ENCODE measurements at places on chromosomes 7 and 10.
A peak's percentile ranks its signal among the peaks of the same experiment; 100 is the strongest.

- no peak for DNase-seq
Measured at GRCh38 chr7:103799298-103799697, 190.2 kb downstream of the RELN start.

GRCh38 chr7:105228555-105228954, 160.2 kb downstream of the SRPK2 start:
- DNase-seq = no peak

- DNase-seq = no peak
Measured at GRCh38 chr10:122646511-122647382, 52.9 kb downstream of the C10orf120 start.

GRCh38 chr10:98582363-98582762, 135.6 kb upstream of the HPS1 start:
- DNase-seq = no peak

GRCh38 chr10:54904833-54905232, 103.8 kb upstream of the PCDH15 start:
- no peak for DNase-seq

DNA sequence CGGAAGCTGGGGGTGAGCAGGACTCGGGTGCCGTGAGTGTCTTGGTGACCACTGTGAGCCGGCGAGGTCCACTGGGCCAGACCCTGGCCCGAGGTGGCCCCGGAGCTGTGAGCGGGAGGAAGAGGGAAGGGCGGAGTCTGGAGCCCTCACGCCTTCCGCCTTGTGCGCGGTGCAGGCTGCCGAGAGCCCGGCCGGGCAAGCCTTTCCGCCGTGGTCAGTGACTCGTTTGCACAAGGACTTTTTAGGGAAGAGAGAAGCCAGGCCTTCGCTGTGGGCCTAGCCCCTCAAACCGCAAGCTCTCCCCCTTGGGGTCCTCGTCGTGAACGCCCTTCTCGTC, 40.9 kb upstream of the ZNF32 start:
- DNase-seq = peak; percentile 39

GRCh38 chr7:129146237-129146979, 1.9 kb downstream of the TSPAN33 start:
- DNase-seq = no peak

- peak; percentile 73 for DNase-seq
Measured at GRCh38 chr7:3461923-3462322, 160.9 kb downstream of the SDK1 start.

DNA sequence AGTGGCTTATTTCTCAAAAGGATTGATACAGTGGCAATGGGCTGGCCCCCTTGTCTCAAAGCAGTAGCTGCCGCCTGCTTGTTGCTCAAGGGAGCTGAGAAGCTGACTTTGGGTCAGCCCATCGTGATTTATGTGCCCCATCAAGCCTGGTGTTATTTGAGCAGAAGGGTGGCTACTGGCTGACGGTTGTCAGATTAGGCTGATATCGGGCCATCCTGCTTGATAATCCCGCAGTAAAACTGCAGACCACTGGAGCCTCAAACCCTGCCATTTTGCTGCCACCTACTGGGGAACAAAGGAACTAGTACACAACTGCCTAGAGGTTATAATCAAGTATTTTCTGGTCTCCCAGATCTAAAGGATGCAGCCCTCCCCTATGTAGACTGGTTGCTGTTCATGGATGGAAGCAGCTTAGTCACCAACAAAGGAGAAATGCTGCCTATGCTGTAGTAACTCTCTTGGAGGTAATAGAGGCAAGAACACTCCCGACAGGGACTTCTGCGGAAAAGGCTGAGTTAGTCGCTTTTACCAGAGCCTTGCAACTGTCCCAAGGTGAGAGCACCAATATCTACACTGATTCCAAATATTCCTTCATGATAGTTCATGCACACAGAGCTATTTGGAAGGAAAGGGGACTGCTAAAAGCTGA, 65.9 kb upstream of the ZNF92 start:
- DNase-seq = peak; percentile 49

GRCh38 chr7:20796500-20796899, 9.8 kb upstream of the SP8 start:
- DNase-seq = no peak

DNA sequence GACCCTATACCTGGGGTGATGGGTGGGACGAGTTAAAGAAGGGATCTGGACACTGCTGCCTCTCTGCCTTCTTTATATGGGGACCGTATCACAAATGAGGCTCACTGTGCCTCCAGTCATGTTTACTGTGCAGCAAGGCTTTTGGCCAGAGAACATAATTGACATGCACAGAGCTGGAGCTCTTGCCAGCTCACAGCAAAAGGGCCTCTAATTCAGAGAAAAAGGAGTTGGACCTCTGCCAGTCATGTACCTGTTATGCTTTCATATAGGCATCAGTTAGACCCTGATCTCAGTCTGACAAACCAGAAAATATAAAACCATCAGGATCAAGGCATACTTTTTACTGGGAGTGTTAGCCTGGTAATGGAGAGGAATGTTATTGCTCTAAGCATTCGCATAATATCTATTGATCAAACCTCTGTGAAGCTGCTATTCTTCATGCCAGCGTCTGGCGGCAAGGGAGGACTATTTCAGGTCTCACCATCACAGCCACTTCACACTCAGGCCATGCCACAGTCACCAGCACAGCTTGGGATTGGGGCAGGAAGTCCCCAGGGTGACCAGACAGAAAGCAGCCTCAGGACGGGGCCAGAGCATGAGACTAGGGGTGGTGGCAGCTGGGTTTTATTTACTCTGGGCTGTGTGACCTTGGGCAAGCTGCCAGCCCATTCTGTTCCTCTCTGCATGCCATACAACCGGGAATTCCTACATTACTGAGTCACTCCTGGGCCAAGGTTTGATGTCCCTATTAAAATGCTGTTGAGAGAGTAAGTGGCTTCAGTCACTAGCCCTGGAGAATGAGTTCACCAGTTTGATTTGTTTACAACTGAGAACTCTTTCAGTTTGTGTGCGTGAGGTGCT, 90.1 kb downstream of the NPSR1 start:
- no peak for DNase-seq

- DNase-seq = no peak
Measured at GRCh38 chr7:149478754-149479153, 17.9 kb upstream of the ZNF777 start.

GRCh38 chr7:509426-510130, 10.1 kb downstream of the PDGFA start:
- no peak for DNase-seq

DNA sequence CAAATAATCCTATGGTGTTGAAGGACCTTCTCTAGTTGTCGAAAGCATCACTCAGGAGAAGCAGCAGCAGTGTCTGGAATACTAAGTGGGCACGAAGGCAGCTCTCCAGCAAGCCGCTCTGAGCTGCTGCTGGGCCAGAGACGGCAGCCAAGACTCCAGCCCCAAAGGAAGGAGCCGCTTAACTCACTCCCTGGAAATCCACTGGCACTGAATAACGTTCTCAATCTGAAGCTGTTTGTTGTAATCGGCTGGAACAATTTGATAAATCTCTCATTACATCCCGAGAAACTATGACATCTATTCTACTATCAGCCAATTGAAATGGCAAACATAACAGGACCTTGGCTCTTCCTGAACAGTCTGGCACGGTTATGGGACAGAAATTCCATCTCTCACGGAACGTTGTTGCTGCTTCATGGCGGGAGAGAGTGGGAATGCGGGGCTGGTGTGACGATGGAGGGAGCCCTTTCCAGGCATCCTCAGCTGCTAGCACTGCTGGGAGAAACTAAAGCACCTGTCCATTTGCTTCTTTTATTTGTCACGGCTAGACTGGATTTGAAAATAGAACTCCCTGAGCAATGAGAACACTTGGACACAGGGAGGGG, 331.5 kb upstream of the RNF32 start:
- no peak for DNase-seq

DNA sequence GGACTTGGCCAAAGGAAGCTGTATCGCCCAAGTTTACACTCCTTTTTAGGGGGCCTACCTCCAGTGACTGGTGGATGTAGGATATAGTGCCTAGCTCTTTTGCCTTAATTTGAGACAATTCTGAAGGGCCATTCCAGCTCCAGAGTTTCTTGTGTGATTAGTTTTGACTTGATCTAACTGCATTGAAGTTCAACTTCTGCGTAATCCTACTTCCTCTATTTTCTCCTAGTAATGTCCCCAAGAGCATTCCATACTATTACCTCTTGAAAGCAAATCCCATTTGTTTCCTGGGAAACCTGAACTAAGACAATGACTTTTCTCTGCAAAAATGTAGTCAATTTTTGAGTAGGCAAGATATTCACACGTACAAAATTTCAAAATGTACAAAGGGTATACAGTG, 4.7 kb upstream of the H2AZ2 start:
- no peak for DNase-seq

GRCh38 chr7:30646154-30646553, 36.1 kb downstream of the CRHR2 start:
- no peak for DNase-seq

DNA sequence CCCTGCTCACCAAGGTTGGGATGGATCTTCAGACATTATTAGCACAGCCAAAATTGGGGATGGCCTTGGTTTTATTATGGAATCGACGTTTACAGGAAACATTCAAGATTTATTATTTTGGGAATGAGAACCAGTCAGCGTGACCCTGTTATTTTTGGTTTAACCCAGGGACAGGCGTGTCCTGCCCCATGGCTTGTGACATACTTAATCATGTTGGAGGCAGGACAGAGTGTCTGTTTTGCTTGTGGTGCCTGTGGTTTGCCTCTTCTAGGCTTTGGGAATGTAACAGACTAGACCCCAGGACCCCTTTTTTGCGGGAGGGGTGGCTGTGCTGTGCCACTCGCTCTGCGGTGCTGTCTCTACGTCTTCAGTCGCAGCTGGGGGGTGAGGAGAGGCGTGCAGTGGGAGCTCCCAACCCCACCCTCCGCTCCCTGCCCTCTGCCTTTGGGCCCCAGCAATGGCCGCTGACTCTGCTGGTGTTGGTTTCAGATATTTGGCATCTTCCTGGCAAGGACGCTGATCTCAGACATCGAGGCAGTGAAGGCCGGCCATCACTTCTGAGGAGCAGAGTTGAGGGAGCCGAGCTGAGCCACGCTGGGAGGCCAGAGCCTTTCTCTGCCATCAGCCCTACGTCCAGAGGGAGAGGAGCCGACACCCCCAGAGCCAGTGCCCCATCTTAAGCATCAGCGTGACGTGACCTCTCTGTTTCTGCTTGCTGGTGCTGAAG, 20.1 kb upstream of the SH2D4B start:
- DNase-seq = no peak

GRCh38 chr7:2431260-2431867, 28.0 kb downstream of the CHST12 start:
- peak; percentile 50 for DNase-seq

GRCh38 chr7:85525676-85526075, 338.8 kb upstream of the SEMA3D start:
- no peak for DNase-seq

DNA sequence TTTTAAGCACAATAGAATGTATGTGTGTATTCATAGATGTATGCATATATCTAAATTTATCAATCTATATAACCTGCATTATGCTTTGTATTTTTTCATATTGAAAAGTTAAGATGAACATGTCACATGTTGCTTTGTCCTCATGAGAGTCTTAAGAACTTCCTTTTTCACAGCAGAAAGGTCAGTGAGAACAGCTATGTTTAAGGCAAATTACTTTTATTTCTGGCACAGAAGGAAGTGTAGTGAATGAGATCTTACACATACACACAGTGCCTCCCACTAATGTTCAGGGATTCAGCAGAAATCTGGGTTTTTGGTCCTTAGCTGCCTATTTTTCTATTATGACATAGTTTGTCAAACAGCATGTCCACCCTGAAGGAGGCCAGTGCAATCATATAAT, 134.8 kb downstream of the TMEM26 start:
- no peak for DNase-seq

DNA sequence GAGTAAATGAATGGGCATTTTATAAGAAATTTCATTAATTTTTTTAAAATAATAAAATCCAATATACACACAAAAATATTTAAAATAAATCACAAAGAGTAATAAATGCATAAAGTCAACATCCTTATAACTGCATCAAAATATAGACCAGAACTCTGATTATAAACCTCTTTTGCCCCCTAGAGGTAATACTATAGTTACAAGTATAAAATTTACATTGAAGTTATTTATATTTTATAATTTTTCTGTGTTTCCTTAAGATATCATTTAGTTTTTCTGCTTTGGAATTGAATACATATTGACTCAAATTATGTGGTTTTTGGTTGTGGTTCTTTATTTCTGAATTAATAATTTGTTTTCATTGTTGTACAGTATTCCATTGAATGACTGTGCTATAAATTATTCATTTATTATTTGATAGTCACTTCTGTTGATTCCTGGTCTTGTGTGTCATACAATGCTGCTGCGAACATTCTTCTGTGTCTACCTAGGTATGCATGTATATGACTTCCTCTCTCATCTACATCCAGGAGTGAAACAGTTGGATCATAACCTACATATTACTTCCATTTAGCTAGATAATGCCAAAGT, 673.6 kb downstream of the IPMK start:
- DNase-seq = no peak

GRCh38 chr10:133476641-133476990, 22.9 kb downstream of the SCART1 start:
- DNase-seq = no peak

DNA sequence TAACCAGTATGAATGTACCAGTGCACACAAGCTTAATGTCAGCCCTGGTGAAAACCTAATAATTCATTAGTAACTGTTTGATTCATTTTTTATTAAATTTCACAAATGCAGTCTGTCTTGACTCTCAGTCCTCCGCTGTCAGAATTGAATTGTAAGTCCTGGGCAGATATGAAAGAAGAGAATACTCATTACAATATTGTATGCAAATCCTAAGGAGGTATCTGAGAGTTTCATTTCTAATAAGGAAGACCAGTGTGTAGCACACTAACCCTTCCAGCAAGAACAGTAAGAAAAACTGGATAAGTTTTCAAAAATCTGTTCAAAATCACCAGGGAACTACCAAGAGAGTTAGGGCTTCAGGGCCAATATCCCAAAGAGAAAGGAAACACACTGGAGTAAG, 652.1 kb downstream of the SUGCT start:
- DNase-seq = no peak

GRCh38 chr7:128894101-128894440, 16.4 kb downstream of the KCP start:
- no peak for DNase-seq

DNA sequence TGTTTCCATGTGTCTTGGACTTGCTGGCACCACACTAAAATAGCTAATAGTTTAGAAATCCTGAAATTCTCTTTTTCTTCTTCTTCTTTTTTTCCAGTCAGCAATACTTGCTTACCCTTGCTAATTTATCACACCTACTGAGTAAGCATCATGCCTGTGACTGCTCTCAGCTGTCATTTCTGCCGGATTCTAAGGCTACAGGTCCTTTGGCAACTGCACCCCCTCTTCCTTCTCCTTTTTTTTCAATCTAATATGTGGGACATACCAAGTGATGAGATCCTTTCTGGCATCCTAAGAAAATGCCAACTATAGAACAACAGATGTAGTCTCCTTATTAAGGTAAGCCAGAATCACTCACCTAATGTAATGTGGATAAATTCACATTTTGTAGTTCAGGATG, 444.7 kb downstream of the MAGI2 start:
- no peak for DNase-seq

- DNase-seq = no peak
Measured at GRCh38 chr7:48304641-48305040, 133.4 kb downstream of the ABCA13 start.

GRCh38 chr10:112390125-112390703, 16.3 kb downstream of the ACSL5 start:
- DNase-seq = no peak

- DNase-seq = no peak
Measured at GRCh38 chr10:110141871-110142635, 65.4 kb upstream of the MXI1 start.

- no peak for DNase-seq
Measured at GRCh38 chr7:79287981-79288380, 165.5 kb downstream of the MAGI2 start.

- DNase-seq = no peak
Measured at GRCh38 chr7:98283887-98284222, 2.4 kb downstream of the BRI3 start.

All from activated CD4-positive, alpha-beta memory T cell treated with anti-CD3 and anti-CD28 coated beads, Interleukin-2, amount 10 ng/mL, durations not matched to agents 7 days and 5 days (primary cell).